ENCODE measurements at places on chromosomes 12 and 14. TPM values are rescaled to one million over a fixed set of nuclear protein-coding genes. Genes with fewer than 3 reads are reported as not detected.

KRT3 gene
- polyA plus RNA-seq = not detected

DNA sequence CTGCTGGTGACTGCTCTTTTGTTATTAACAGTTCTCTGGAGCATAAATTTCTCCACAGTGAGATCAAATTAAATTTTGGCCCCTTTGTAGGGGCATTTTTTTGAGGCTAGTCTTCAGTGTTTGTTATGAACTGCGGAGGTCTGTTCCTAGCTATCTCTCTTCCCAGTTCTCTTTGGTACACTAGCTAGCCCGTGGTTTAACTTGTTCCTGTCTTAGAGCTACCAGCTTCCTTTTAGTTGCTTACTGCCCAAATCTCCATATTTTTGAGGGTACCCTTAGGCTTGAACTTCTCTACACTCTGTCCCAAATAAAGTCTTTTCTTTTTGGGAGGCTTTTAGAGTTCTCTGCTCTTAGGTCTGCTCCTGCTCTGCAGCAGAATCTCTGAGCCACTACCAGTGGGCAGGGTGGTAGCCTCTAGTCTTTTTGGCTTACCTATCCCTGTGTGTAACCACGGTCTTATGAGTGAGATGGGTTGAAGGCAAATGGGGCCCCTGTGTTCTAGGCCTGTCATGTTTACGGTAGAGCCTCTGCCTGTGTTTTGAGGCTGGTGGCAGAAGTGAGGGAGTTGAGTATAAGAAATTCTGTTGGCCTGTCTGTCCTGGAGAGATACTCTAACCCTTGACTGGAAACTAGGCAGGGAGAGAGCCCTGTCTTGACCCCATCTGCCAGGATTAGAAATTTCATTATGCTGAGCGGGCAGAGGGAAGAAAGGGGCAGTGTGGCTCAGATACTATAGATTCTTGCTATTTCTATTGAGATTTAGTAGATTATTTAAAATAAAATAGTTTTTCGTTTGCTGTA is 21.0 kb downstream of the CNOT2 start:
- DNase-seq = no peak

DNA sequence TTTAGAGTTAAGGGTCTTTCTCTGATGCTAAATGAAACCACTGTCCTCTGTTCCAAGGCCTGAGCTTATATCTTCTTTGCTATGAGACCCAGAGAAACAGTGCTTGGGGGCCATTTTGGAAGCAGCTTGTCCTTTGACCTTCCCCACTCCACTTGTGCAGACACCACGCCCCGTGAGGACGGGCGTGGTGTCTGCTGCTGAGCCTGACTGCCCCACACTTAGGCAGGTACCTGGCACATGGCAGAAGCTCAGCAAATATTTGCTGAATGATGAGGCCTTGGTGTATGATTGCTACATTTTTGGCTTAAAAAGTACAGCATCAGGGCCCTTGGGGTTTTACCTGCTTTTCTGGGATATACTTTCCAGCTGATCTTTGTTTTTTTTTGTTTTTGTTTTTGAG is 69.9 kb downstream of the RASSF3 start:
- peak; percentile 63 for DNase-seq

ETFBKMT gene
- polyA plus RNA-seq = 1.1 TPM

Measured in A549 (cell line).